ENCODE measurements at places on chromosomes 5 and 9. TPM values are rescaled to one million over a fixed set of nuclear protein-coding genes. Genes with fewer than 3 reads are reported as not detected.
A peak's percentile ranks its signal among the peaks of the same experiment; 100 is the strongest.

DNA sequence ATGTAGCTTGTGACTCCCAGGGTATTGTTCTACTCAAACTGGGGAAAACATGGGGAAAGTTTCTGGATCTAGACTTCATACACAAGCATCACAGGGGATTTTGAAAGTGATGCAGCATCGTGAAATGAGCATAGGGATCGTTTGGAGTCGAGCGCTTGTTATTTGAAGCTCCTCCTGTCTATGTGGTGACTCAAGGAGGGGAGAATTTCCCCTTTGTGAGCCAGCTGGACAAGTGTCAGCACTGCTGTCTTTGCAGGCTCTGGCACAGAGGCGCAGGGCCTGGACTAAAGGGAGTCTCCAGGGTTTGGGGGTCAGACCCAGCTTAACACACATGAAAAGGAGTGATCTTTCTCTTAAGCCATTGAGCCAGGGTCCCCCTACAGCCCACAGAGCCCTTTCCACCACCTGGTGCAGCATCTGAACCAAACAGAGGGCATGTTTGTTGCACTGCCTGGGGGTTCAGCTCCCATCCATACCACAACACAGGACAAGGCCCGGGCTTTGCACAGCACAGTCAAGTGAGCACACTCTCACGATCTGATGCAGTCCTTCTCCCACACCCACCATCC is 51.0 kb downstream of the IRF1 start:
- DNase-seq: peak; percentile 48

CAPSL gene
- total RNA-seq: 1.0 TPM

- no peak for DNase-seq
Observed at GRCh38 chr9:136754059-136754572, 3.9 kb downstream of the LCN8 start.

DNA sequence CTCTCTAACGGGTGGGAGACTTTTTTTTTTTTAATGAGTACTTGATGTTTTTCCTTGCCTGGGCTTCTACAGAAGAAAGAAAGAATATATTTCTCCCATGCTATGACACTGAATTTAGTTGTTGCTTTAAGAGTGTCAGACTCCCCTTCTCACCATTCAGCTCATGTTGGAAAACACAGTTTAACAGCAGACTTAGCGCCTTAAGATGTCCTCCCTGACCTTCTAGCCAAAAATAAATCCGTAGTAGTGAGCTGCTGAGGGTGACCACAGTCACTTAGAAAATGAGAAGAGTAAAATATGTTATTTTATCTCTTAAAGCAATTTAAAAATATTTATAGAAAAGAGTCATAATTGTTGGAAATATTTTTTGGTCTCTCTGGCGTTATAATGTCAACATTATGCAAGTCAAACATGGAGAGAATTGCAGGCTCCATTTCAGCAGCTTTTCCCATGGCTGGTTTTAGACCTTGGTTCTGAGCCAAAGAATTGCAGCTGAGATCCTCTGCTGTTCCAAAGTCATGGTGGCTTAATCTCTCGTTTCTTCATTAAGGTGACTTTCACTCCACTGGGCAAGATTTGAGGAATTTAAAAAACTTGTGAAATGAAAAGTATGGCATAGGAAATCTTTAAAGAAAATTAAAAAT is 143.5 kb downstream of the GHR start:
- no peak for DNase-seq

KCNIP1 gene
- not detected for total RNA-seq

GRCh38 chr9:134590240-134591081 is 51.1 kb upstream of the COL5A1 start:
- DNase-seq: no peak

OBP2A gene
- total RNA-seq: not detected

KCNV2 gene
- total RNA-seq: not detected

- no peak for DNase-seq
Observed at GRCh38 chr5:139461698-139462097, 845 bp downstream of the ECSCR start.

GRCh38 chr9:112115970-112116753 is 58.9 kb downstream of the SUSD1 start:
- DNase-seq: no peak

- peak; percentile 85 for DNase-seq
Observed at GRCh38 chr5:126449751-126450271, 26.6 kb downstream of the GRAMD2B start.

CARTPT gene
- total RNA-seq: not detected

FAM169A gene
- 9.0 TPM for total RNA-seq

GRCh38 chr9:77595426-77596095 is 52.6 kb downstream of the GNA14 start:
- DNase-seq: no peak

PCDHB12 gene
- not detected for total RNA-seq

DNA sequence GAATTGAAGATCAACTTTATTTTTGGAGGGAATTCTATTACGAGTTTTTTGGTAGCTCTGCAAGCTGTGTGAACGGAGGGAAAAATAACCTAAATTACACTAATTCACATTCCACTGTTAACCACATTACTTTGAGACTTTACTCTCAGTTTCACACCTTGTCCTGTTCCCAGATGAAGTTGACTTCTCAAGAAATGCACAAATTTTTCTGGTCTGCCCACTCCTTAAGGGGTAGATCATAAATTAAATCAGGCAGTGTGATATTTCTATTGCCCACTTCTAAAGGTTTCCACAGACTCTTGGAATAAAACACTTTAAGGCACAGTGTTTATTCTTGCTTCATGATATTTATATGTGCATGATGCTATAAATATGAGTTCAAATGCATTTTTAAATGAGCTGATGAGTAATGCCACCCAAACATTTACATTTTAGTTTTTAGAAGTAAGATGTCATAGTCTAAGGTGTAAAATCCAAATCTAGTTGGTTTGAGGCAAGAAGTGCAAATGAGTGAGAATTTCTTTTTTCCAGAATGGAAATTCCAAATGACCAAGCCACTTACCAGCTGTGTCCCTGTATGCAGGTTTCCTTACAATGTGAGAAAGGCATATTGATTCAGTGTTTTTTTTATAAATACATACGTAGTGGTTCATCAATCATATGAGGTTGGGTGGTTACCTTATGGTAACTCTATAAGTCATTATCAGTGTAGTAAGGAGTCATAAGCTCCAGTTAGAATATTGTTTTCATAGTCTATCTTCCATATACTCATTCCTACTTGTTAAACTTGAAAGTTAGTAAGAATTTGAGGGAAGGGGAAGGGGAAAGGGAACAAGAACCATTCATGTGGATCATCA is 437.7 kb upstream of the MEF2C start:
- no peak for DNase-seq

DNA sequence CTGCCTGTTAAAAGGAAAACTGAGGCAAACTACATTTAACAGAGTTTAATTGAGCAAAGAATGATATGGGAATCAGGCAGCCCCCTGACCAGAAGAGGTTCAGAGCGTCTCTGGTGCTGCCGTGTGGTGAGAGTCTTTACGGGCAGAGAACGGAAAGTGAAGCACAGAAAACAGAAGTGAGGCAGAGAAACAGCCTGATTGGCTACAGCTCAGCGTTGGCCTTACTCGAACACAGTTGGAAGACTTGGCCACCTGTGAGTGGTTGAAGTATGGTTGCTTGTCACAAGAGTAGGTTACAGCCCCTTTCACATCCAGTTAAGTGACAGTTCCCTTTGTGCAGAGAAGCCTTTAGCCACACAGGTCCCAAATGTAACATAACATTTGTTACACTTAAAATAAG is 16.9 kb upstream of the FBP1 start:
- DNase-seq: peak; percentile 66

PRR16 gene
- total RNA-seq: not detected

Data from activated CD4-positive, alpha-beta memory T cell treated with anti-CD3 and anti-CD28 coated beads for 36 hours (primary cell).